Stimulated activated CD4-positive, alpha-beta T cell treated with anti-CD3 and anti-CD28 coated beads, Interleukin-2, amount 100 ng/mL, for 48 hours (primary cell): ENCODE measurements at places on chromosomes 3 and 15.

GRCh38 chr3:37531066-37531720 lies 330.5 kb upstream of the CTDSPL start:
- DNase-seq, result no peak

- DNase-seq, result no peak
Observed at GRCh38 chr3:94453864-94454263, 391.0 kb downstream of the NSUN3 start.

DNA sequence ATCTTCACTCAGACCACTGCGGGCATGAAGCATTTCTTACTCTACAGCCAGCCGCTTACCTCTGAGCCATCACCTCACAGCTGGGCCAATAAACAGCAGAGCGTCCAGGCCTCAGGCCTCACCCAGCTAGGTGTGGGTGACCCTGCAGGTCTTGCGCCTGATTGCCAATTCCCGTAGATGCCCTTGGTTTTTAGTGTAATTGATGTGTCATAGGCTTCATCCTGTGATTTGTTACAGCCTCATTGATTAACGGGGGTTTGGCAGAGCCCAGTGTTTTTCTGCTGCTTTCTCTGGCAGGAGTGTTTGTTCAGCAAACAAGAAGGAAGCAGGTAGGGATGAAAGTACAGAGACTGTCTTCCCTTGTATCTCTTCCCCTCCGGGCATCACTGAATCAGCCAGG lies 49.6 kb upstream of the BNIP2 start:
- DNase-seq, result no peak

GRCh38 chr15:83869341-83869740 lies 215.4 kb downstream of the ADAMTSL3 start:
- DNase-seq, result no peak

DNA sequence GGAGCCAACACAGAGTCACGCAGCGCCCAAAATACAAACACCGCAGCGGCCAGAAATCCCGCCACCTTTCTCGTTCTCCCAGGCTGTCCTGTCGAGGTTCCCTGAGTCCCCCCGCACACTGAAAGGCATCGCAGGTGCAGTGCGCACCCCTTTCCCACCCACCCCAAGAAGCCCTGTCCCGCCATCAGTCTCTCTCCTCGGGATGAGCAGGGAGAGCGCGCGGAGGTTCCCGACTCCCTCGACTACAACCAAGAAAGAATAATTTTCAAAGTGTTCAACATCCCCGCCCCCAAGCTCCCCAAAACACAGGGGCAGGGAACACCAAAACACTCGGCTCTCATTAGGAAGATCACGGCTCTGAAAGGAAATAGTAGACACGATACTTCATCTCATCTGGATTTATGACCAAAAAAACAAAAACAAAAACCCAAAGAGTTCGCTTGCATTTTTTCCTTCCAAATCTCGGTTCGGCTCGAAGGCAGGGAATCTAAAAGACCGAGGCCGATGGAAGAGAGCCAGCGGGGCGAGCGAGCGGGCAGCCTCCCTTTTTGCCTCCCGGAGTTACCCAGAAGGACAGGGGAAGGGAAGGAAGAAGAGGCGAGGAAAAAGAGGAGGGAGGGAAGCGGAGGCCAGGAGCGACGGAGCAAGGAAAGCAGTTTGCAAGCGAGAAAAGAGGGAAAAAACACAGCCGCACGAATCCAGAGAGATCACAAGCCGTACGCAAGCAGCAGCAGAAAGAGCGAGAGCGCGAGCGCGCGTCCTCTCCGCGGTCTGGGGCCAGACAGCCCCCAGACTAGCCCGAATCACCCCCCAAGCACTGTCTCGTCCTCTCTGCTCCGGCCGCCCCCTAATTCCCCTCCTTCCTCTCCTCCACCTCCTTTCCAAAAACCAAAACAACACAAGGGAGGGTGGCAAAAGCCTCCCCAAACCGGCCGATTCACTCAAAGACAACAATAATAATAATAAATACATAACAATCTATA lies 808 bp downstream of the BCL6 start:
- DNase-seq, result peak; percentile 40

DNA sequence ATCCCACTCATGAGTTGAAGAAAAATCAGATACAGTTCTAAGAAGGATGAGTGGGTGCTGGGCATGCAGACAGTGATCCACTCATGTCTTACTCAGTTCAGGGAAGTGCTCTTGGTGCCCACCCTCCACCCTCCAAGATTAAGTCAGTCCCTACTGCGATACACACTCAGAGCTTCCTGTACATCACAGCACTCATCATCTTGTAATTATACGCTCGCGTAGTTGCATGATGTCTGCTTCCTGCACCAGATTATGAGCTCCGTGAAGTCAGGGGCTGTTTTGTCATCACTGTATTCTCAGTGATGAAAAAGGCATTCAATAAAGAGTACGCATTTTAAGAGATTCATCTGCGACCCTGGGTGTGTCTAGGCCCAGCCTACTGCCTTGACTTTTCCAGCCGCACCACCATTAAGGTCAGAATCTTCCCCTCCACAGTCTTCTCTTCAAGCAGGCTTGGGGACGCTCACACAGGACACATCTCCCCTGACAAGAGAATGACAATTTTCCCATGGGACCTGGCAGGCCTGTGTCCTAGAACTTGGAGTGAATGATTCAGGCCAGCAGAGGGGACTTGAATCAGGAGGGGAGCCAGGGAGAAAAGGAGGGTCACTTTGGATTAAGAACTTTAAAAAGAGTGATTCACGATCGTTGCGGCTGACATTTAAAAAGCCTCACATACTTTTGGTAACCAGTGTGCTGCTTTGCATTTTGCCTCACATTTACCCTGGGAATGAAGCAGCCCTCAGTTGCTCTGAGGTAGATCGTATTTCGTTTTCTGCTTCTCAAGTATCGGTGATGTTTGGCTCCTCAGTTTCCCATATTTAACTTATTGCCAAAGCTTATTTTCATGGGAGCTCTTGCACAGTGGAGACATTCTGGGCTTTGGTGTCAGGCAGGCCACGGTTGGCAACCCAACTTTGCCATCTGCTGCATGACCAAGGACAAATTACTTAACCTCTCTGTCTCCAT lies 7.9 kb upstream of the PDE8A start:
- no peak for DNase-seq

DNA sequence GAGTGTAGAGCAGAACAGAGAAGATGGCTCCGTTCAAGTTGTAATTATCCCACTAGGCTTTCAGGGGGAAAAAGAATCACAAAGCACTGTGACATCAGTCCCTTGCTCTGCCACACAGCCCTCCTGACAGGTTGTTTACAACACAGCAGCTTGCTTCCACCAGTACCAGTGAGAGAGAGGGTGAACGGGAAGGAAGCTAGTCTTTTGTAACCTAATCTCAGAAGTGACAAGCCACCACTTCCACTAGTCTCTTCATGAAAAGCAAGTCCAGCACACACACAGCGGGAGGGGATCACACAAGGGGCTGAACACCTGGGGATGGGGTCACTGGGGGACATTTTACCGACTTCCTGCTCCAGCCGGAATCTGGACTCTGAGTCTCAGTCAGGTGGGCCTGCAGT lies 86.3 kb downstream of the FAM81A start:
- DNase-seq, result no peak

GRCh38 chr15:72732516-72732915 lies 46.5 kb downstream of the BBS4 start:
- DNase-seq, result no peak

DNA sequence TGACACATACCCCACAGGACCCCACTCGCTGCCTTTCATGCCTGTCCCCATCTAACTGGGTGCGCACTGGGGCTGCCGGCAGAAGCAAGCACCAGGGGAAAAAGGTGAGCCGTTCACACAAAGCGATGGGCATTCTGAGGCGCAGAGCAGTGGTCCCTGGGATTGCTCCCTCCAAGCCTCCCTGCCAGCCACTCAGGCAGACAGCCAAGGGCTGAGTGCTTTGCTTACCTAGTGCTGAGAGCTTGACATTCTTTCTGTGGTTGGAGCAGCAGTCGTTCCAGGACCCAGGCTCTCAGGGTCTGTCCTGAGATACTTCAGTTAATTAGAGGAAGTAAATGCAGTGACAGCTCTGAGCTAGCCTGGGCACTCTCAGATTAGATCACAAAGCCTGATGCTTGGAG lies 5.7 kb downstream of the ESYT3 start:
- no peak for DNase-seq

- DNase-seq, result no peak
Observed at GRCh38 chr3:32349184-32349583, 42.5 kb upstream of the CMTM7 start.

DNA sequence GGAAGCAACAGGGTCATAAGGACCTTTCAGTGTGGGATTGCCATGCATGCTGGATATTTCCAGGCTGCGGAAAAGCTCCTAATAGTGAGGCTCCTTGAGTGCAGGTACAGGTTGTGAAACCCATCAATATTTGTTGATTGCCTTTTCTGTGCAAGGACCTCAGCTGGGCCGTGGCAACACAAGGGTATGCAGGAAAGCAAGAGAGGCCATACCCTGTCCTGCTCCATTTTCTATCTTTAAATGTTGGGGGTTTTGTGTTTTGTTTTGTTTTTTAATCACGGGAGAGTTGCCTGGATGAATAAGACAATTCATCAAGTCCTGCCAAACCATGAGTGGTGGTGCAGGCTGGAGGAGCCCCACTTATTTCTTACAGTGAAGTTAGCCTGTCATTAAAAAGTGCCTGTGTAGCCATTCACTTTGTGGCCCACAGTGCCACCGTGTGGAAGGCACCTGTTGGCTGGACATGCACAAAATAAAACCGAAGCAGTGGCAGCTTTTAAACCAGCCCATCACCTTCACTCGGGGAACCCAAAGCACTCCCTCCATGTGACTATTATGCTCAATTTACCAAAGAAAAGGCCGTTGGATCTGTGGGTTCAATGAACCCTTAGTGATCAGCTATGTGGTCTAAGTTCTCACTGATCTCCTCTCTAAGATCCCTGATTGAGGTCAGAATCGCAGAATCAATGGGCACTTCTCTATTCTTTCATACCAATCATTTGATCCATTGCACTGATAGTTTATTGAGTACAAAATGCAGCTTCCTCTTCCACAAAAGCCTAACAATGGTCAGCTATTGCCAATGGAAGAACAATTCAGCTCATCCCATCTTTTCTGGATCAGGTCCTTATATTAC lies 42.2 kb downstream of the CLDN18 start:
- DNase-seq, result peak; percentile 15

DNA sequence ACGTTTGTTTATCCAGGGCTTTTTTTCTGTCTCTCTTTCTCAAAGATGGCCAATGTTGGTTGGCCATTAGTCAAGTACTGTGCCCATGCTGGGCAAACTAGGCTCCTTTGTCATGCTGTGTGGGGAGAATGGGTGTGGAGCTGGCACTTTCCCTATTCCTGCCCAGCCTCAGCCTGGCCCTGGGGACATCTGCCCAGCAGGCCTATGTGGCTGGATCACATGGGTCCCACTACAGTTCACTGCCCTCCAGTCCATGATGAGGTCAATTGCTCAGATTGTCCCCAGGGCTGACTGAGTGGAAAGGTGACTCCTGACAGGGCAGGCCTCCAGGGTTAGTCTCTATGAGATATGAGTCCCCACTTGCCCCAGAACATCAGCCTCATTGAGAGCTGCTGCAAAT lies 54.4 kb upstream of the HERC1 start:
- DNase-seq, result no peak

- no peak for DNase-seq
Observed at GRCh38 chr15:28989239-28989830, 103.6 kb downstream of the APBA2 start.

DNA sequence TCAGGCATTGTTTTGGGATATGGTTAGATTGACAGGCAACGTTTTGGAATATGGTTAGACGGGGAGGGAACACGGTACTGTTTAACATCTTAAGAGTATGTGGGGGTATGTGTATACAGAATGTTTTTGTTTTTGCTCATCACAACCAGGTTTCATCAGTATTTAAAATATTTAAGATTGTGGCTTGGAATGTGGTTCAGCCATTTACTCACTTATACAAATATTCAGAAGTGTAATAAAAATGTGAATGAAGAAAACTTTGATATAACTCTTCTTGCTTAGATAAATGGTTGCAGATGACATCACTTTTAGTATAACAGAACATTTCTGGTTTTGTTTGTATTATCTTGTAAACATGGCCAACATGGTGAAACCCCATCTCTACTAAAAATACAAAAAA lies 3.9 kb upstream of the PAK2 start:
- DNase-seq, result no peak

GRCh38 chr3:67983166-67983565 lies 328.8 kb upstream of the SUCLG2 start:
- no peak for DNase-seq

- no peak for DNase-seq
Observed at GRCh38 chr3:32421991-32422859, 30.6 kb downstream of the CMTM7 start.

- no peak for DNase-seq
Observed at GRCh38 chr3:25177041-25177440, 251.0 kb upstream of the RARB start.

GRCh38 chr15:51229907-51230330 lies 108.5 kb downstream of the CYP19A1 start:
- no peak for DNase-seq

DNA sequence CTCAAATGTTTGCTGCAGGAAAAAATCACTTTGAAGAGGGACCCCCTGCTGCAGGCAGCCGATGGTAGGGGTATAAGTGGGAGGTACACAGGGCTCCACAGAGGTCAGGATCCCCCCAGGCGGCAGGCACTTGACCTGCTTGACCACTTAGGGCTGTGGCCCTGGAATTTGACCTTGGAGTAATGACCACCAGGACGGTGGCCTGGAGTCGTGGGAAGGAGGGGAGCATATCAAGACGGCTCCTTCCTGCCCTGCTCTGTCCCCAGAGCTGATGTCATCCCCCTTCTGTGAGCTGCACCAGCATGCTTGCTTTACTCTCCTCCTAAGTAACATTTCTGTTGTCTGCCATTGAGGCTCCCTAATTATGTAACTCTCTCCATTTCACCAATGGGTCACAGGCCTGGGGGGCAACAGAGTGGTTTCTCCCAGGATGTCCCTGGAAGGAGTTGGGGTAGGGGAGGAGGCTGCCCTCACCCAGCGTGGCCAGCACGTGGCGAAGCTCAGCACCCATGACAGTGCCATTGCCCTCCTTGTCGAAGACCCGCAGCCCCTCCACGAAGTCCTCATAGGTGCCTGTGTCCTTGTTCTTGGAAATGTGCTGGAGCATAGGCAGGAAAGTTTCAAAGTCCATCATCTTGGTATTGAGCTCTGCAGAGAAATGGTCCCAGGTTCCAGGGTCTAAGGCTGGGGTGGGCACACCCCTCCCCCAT lies 4.1 kb downstream of the MYL3 start:
- no peak for DNase-seq

GRCh38 chr3:180329847-180330246 lies 272.1 kb upstream of the TTC14 start:
- DNase-seq, result no peak
